NCI-H187 treated with DMSO at 0.1 percent for 48 hours (cell line): ENCODE measurements at places on chromosomes 16 and 17.

DNA sequence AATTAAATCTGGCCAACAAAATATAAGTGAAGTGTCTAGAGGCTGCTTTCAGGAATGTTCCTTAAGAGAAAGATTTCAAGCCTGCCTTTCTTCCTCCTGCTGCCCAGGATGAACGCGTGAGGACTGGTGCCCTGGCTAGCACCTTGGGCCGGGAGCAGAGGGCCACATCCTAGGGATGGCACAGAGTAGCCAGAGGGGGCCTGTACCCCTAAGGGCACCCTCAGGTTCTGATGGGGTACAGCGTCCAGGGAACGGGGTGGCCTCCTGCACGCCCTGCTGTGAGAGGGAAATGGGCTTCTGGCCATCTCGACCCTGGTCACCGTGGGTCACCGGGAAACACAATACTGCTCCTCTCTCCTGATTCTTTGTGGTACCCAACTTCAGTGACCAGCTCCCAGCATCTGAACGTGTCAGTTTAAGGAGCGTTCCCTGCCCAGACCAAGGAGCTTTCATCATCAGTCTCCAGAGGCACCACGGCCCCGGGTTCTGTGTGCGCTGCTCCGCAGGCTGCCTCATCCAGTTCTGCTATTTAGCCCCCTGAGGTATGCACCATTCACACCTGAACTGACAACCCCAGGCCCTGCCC is 40.3 kb downstream of the MAP1LC3B start:
- DNase-seq: no peak

- no peak for DNase-seq
Measured at GRCh38 chr17:76075364-76076145, 974 bp downstream of the GALR2 start.

DNA sequence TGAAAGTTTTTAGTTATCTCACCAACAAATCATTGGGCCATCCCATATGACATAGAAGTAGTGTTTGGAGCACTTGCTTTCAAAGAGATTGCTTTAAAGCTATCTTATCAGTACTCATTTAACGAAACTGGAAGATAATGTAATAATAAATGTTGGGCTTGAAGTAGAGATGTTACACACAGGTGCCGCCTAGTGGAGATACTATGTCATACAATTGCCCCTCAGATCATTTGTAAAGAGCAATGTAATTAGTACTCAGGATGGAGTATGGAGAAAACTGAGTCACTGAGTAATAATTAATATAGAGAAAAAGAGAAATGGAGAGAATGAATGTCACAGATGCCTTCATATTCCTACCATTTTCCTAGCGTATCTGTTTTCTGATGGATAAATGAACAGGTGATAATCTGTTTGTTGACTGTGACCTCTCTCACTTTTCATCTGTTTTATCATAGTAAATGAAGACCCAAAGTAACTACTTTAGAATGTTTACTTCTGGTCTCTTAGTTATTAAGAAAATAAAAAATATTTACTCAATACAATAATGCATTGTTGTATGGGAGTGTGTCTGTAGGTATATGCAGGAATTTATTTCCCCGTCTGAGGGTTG is 80.4 kb downstream of the EFCAB5 start:
- DNase-seq: no peak

- DNase-seq: no peak
Measured at GRCh38 chr16:35631261-35631945, 2172.0 kb downstream of the TP53TG3F start.

DNA sequence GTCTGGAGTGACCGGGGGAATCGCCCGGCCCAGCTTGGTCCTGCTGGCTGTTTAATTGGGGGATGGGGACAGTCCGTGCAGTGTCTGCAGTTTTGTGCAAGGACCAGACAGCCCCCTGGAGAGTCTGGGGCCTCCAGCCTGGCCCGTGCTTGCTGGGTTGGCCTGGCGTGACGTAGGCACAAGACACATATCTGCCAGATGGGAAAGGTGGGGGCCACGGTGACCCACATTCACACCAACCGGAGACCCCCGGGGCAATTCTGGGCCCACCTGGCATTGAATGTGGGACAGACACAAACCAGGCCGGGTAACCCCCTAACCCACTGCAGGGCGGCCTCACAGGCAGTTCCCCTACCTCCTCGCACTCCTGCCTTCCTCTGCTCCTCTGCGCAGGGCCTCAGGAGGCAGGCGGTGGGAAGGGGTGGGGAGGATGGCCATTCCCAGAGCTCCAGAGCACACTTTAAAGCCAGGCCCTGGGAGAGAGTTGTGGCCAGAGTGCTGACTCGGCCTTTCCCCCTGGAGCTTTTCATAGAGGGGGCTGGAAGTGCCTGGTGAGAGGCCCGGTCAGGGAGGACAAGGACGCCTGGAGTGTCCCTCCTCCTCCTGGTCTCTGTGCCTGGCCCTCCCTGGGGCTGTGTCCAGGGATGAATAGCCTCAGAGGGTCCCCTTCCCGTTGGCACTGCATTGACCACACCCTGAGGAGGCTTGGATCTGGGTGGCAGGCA is 1.5 kb downstream of the MRC2 start:
- DNase-seq: no peak

- DNase-seq: no peak
Measured at GRCh38 chr17:64007838-64008282, 9.7 kb downstream of the PRR29 start.

- DNase-seq: no peak
Measured at GRCh38 chr17:67157732-67158639, 87.0 kb downstream of the HELZ start.

DNA sequence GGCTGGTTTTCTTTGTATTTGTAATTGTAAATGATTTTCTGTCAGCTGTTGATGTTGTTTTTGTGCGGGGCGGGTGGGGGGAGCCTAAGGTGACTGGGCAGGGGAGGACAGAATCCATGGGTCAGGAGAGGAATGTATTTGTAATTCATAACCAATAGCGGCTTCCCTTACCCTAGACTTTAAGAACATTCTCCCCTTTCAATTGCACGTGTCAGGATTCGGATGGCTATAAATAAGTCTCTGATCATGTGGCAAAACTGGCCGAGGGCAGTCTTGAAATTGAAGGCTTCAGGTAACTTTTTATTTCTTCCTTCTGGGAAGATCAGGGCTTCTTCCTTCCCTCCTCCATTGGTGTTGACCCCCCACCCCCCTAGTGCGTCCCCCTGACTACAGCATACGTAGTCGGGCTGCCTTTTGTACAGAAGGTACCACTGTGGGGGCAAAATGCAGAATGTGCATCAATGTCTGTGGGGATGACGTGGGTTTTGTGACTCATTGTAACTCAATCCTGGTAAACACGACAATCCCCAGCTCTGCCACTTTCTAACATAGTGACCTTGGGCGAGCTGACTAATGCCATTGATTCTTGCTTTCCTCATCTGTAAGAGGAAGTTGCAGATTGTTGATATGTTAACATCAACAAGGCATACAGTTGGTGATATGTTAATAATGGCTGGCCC is 16.2 kb downstream of the MARCHF10 start:
- no peak for DNase-seq

- DNase-seq: no peak
Measured at GRCh38 chr17:20989481-20989880, 53.3 kb downstream of the USP22 start.

GRCh38 chr17:28612936-28613872 is 781 bp downstream of the RSKR start:
- DNase-seq: no peak

- no peak for DNase-seq
Measured at GRCh38 chr16:67547423-67548264, 14.7 kb upstream of the CTCF start.

GRCh38 chr17:45848868-45849535 is 4.3 kb downstream of the SPPL2C start:
- DNase-seq: no peak

GRCh38 chr16:21590796-21591195 is 8.6 kb upstream of the METTL9 start:
- no peak for DNase-seq

GRCh38 chr17:35046740-35047283 is 16.7 kb downstream of the RFFL start:
- no peak for DNase-seq

DNA sequence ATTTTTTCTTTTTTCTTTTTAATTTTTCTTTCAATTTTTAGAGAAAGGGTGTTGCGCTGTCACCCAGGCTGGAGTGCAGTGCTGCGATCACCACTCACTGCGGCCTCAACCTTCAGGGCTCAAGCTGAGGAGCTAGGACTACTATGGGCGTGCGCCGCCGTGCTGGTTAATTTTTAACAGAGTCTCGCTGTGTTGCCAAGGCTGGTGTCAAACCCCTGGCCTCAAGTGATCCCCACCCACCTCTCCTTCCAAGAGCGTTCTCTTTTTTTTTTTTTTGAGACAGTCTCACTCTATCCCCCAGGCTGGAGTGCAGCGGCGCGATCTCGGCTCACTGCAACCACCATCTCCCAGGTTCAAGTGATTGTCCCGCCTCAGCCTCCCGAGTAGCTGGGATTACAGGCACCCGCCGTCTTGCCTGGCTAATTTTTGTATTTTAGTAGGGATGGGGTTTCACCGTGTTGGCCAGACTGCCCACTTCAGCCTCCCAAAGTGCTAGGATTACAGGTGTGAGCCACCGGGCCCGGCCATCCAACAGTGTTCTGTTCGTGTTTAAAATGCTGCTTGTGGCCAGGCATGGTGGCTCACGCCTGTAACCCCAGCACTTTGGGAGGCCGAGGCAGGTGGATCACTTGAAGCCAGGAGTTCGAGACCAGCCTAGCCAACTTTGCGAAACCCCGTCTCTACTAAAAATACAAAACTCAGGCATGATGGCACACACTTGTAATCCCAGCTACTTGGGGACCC is 14.5 kb upstream of the RPL13 start:
- DNase-seq: no peak

DNA sequence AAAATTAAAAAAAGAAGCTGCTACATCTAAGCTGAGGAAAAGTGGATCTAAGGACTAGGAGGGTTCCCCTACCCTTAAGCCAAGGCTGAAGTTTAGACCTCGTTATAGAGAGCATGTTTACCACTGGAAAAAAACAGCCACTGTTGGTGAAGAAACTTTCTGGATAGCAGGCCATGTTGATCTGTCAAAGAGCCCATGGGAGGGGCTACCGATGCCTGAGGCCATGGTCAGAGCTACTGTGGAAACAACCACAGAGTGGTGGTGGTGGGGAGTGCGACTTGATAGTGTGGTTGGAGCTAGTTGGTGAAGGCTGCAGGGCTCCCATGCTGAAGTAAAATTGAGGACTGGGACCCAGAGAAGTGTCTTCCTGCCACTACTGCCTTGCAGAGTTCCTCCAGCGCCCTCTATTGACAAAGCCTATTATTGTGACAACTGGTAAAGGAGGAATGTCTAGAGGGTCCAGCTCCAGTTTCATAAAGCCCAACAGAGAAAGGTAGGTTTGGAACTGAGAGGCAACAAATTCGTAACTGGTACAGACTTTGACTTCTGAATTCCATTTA is 12.7 kb upstream of the FAM20A start:
- no peak for DNase-seq

- DNase-seq: no peak
Measured at GRCh38 chr16:66511602-66512271, 38.2 kb downstream of the TK2 start.

GRCh38 chr16:2374644-2375043 is 34.1 kb upstream of the ABCA3 start:
- DNase-seq: no peak

- DNase-seq: no peak
Measured at GRCh38 chr16:10343124-10343760, 42.6 kb upstream of the ATF7IP2 start.

GRCh38 chr16:90054554-90054953 is 22.6 kb downstream of the PRDM7 start:
- no peak for DNase-seq

GRCh38 chr17:59234631-59235030 is 14.3 kb downstream of the GDPD1 start:
- no peak for DNase-seq

GRCh38 chr17:44247876-44248736 is 19.8 kb downstream of the SLC4A1 start:
- DNase-seq: no peak

DNA sequence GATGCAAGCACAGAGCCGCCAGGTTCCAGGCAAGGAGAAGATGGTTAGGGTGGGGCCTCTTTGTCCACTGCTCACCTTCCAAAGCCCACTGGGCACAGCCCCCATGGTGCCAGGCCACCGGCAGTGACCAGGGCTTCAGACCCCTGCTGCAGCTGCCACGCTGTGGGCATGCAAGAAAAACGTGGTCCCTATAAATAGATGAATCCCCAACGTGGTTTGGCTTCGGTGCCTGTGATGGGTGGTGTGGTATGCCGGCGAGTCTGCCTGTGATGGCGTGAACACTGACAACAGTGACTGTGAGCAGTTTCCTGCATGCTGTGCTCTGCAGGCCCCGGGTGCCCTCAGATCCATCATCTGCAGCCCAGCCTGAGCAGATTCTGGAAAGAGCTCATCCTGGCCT is 36.6 kb downstream of the RAB11FIP4 start:
- DNase-seq: no peak

GRCh38 chr16:83653785-83654184 is 154.0 kb upstream of the HSBP1 start:
- DNase-seq: no peak
